ENCODE measurements at places on chromosomes 16 and 17. TPM values are rescaled to one million over a fixed set of nuclear protein-coding genes. Genes with fewer than 3 reads are reported as not detected.

- H3K36me3 ChIP-seq: no peaks in the 10 kb centered on the region
- peak overlapping the region; percentile 91 for H3K27ac ChIP-seq
- H3K27me3 ChIP-seq: no peaks in the 10 kb centered on the region
- no peaks in the 10 kb centered on the region for H3K4me1 ChIP-seq
- peak overlapping the region; percentile 79 for H3K4me3 ChIP-seq
Measured at GRCh38 chr17:50719924-50720794, 756 bp downstream of the LUC7L3 start.

DNA sequence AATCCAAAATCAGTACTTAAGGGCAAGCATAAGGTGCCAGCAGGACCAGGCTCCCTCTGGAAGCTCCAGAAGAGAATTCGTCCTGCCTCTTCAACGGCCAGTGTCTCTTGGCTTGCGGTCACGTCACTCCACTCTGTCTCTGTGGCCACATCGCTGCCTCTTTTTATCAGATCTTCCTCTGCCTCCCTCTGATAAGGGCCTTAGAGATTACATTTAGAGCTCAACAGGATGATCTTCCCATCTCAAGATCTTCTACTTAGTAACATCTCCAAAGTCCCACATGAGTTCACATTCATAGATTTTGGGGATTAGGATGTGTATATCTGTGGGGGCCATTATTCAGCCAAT is 16.9 kb downstream of the MPG start:
- H3K27ac ChIP-seq: no peak overlapping the region
- H3K4me1 ChIP-seq: peaks cover 3% of the 10 kb centered on the region
- DNase-seq: no peak
- H3K36me3 ChIP-seq: peaks cover 44% of the 10 kb centered on the region
- H3K4me3 ChIP-seq: no peak overlapping the region

GRCh38 chr16:53219371-53219770 is 164.6 kb downstream of the CHD9 start:
- H3K27ac ChIP-seq: no peak overlapping the region
- DNase-seq: peak; percentile 13
- peaks cover 3% of the 10 kb centered on the region for H3K4me1 ChIP-seq
- H3K4me3 ChIP-seq: no peak overlapping the region
- no peaks in the 10 kb centered on the region for H3K27me3 ChIP-seq

DNA sequence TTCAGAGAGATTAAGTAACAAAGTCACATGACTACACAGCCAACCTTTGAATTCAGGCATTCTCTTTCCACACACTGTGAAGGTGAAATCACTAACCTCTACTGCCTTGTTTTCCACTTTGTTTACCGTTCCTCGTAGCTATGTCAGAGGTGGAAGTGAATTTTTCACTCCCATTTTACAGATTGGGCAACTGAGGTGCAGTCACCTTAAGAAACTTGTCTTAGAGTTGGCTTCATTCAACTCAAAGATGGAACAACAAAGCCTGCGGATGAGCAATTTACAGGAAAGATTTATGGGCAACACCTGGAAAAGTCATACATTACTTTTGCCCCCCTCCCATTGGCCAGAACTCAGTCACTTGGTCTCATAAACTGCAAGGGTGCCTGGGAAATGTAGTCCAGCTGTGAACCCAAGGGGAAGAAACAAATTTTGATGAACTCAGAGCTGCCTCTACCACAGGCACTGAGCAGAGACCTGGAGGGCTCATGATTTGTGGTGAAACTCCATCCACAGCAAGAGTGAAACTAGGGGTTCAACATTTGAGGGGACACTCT is 784.6 kb upstream of the EEF2KMT start:
- no peaks in the 10 kb centered on the region for H3K4me1 ChIP-seq
- H3K27me3 ChIP-seq: no peaks in the 10 kb centered on the region
- H3K27ac ChIP-seq: no peak overlapping the region
- no peak for DNase-seq
- H3K36me3 ChIP-seq: no peaks in the 10 kb centered on the region
- no peak overlapping the region for H3K4me3 ChIP-seq

The C17orf100 gene
- total RNA-seq: 0.28 TPM

DNA sequence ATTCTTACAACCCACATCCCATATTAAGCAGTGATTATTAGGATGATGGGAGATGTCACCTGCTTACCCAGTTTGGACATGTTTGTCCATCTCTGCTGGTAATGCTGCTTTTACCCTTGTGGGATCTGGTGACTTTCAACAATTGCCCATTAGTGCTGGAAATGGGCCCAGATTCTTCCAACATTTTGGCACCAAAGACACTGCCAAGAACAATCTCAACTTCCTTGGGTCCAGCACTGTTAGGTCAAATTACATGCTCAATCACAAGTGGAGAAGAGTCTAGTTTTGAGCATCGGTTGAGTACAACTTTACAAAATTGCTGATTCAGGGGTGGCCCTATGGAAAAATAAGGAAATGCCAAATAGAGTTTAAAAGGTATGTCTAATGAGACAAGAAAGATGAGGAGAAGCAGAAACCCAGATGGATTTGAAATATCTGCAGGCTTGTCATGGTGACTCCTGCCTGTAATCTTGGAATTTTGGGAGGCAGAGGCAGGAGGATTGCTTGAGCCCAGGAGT is 13.0 kb upstream of the ZFP3 start:
- H3K27me3 ChIP-seq: peaks cover 7% of the 10 kb centered on the region
- H3K27ac ChIP-seq: no peak overlapping the region
- H3K4me3 ChIP-seq: no peak overlapping the region
- no peak for DNase-seq
- no peaks in the 10 kb centered on the region for H3K4me1 ChIP-seq

The DLG4 gene
- 8.1 TPM for total RNA-seq

DNA sequence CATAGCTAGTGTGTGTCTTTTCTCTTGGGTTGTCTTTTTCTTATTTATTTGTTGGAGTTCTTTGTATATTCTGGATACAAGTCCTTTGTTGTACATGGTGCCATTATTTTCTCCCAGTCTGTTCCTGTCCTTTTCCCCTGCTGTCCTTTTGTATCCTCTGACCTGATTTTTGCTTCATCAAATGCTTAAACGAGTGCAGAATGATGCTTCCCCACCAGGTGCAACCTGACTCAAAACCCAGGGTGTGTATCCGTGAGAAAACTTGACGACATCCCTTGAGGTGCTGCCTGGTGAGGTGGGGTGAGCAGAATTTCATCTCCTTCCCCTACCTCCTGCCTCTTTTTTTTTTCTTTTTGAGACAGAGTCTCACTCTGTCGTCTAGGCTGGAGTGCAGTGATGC is 88.6 kb downstream of the NTN1 start:
- no peak overlapping the region for H3K4me3 ChIP-seq
- no peak for DNase-seq
- H3K4me1 ChIP-seq: no peaks in the 10 kb centered on the region

- H3K4me1 ChIP-seq: no peaks in the 10 kb centered on the region
- H3K36me3 ChIP-seq: no peaks in the 10 kb centered on the region
- DNase-seq: peak; percentile 34
- no peak overlapping the region for H3K4me3 ChIP-seq
- H3K27me3 ChIP-seq: peaks cover 1% of the 10 kb centered on the region
Measured at GRCh38 chr17:64009571-64010402, 10.6 kb downstream of the ICAM2 start.

The CD300E gene
- total RNA-seq: not detected

The KRT40 gene
- total RNA-seq: not detected

- no peak for DNase-seq
- H3K27ac ChIP-seq: no peak overlapping the region
- H3K27me3 ChIP-seq: no peaks in the 10 kb centered on the region
- peaks cover 12% of the 10 kb centered on the region for H3K4me1 ChIP-seq
Measured at GRCh38 chr17:4003131-4003500, 38.9 kb upstream of the ATP2A3 start.

GRCh38 chr17:14923981-14924380 is 341.1 kb downstream of the PMP22 start:
- no peak overlapping the region for H3K27ac ChIP-seq
- DNase-seq: peak; percentile 64
- no peaks in the 10 kb centered on the region for H3K36me3 ChIP-seq
- peaks cover 2% of the 10 kb centered on the region for H3K4me1 ChIP-seq
- no peak overlapping the region for H3K4me3 ChIP-seq

DNA sequence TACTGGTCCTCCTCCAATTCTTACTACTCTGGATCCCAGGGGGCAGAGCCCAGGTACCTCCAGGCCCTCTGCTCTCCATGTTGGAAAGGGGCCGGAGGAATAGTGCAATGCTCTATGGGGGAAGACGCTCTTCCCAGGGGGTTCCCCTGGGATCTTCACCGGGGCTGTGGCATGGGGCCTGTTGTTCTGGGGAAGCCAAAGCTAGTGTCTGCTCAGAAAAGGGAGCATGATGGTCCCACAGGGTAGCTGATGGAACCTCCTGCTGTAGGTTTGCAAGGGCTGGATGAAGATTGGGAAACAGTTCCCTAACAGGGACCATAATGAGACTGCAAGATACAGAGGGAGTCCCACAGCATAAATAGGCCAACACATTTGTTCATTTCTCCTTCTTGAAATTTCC is 114.7 kb downstream of the IRX5 start:
- no peak overlapping the region for H3K27ac ChIP-seq

- H3K27me3 ChIP-seq: no peaks in the 10 kb centered on the region
- DNase-seq: no peak
Measured at GRCh38 chr16:14560523-14560922, 69.5 kb downstream of the PARN start.

The OTOP2 gene
- not detected for total RNA-seq

All from IMR-90 (cell line).